ENCODE measurements at places on chromosomes 6 and 20. TPM values are rescaled to one million over a fixed set of nuclear protein-coding genes. Genes with fewer than 3 reads are reported as not detected.

BTNL2 gene
- polyA plus RNA-seq, result not detected

HRH3 gene
- not detected for polyA plus RNA-seq

SIRPD gene
- polyA plus RNA-seq, result not detected

PLCB1 gene
- polyA plus RNA-seq, result 3.0 TPM

TSBP1 gene
- polyA plus RNA-seq, result not detected
